ENCODE measurements at places on chromosomes 1 and 21.

DNA sequence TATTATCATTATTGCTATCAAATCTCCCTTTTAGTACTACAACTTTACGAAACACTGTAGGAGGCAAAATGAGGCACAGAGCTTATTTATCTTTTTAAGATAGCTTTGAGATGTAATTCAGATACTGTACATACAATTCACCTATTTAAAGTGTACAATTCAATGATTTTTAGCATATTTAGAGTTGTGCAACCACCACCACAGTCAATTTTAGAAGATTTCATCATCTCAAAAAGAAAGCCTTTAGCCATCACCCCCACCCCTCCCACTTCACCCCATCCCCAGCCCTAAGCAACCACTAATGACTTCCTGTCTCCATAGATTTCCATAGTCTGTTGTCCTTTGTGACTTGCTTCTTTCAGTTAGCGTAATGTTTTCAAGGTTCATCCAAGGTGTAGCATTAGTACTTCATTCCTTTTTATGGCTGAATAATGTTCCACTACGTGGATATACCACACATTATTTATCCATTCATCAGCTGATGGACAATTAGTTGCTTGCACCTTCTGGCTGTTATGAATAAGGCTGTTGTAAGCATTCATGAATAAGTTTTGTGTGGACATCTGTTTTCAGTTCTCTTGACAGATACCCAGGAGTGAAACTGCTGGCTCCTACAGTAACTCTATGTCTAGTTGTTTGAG lies 9.4 kb upstream of the CAPN9 start:
- no peak for DNase-seq

DNA sequence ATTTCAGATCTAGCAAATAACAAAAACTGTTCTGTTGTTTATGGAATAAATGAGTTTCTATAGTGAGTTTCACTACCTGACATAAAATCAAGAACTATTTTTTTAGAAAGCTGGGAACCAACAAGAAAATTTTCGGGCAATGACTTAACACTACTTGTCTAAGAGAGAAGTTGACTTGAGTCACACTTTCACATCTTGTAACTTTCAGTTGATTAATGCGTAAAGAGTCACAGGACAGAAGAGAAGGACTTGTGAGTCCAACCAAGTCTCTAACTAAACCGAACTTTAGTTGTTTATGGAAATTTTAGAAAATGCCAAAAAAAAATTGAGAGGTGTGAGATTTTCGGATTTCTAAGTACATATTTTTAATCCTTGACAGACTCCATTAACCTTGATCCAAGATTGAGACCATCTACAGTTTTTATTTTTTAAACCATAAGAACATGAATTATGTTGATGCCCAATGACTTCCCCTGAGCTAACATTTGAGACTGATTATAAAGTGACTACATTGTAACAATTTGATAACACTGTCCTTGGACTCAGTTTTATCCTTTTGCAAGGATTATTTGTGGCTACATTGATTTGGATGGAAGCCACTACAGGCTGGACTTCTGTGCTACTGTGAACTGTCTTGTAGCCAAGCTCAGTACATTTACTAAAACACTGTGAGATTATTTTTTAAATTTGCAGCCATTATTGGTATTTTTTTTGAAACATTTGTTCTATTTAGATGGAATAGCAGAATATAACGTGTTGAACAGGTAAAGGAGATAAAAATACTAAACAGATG lies 284.0 kb downstream of the PTPRC start:
- DNase-seq = no peak

DNA sequence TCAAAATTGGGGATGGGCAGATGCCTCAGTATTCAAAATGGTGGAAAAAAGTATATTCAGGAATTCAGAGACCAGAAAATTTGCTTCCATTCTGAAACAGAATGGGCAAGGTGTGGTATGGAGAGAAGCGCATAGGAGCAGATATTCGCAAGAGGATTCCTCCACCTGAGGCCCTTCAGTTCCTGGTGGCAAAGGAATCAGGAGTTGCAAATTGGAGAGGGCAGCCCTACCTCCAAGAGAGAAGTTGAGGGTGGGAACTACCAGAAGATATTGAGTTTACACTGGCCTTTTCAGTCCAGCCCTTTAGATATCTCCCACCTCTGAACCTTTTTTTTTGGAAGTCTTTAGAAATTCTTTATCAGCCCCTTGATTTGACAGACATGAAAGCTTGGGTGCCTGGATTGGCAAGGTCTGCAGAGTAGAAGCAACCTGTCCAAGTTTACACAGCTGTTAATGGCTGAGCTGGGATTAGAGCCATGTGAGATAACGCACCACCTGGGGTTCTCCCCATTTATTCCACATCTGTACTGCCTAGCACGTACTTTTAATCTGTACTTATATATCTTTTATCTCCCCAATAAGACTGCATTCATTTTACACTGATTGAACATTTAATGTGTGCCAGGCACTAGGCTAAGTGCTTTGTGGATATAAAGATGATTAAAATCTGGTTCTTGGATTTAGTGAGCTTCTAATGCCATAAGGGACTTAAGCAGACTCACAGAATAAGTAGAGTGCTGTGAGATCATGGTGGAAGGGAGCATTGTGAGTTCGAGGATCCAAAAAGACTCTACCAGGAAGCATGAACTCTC lies 99.5 kb downstream of the NGF start:
- DNase-seq = no peak

- DNase-seq = no peak
Measured at GRCh38 chr1:219340796-219341195, 167.1 kb downstream of the LYPLAL1 start.

DNA sequence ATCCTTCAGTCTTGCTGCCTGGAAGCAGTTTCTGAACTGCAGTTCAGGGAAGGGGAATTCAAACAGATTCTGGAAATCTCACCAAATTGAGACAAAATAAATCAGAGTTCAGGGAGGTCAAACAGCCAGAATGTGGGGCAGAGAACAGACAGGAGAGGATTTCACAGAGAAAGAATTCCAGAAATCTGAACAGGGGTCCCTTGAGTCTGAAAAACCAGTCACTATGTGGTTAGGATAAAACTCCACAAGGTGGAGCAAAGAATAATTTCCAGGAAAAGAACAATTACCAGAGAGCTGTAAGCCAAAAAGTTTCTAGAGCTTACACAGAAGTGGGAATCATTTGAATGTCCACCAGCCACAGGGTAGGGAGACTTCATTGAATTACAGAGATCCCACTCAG lies 84.7 kb downstream of the URB2 start:
- DNase-seq = no peak

- DNase-seq = no peak
Measured at GRCh38 chr1:97925151-97925550, 4.3 kb upstream of the DPYD start.

GRCh38 chr1:21706151-21706835 lies 37.1 kb upstream of the RAP1GAP start:
- no peak for DNase-seq

- DNase-seq = no peak
Measured at GRCh38 chr1:76892675-76893074, 25.4 kb downstream of the ST6GALNAC5 start.

GRCh38 chr1:228839656-228840055 lies 104.4 kb downstream of the RHOU start:
- no peak for DNase-seq

GRCh38 chr1:192522673-192523072 lies 52.9 kb upstream of the RGS1 start:
- DNase-seq = no peak
